ENCODE measurements at places on chromosomes 12 and 14.
A peak's percentile ranks its signal among the peaks of the same experiment; 100 is the strongest.

DNA sequence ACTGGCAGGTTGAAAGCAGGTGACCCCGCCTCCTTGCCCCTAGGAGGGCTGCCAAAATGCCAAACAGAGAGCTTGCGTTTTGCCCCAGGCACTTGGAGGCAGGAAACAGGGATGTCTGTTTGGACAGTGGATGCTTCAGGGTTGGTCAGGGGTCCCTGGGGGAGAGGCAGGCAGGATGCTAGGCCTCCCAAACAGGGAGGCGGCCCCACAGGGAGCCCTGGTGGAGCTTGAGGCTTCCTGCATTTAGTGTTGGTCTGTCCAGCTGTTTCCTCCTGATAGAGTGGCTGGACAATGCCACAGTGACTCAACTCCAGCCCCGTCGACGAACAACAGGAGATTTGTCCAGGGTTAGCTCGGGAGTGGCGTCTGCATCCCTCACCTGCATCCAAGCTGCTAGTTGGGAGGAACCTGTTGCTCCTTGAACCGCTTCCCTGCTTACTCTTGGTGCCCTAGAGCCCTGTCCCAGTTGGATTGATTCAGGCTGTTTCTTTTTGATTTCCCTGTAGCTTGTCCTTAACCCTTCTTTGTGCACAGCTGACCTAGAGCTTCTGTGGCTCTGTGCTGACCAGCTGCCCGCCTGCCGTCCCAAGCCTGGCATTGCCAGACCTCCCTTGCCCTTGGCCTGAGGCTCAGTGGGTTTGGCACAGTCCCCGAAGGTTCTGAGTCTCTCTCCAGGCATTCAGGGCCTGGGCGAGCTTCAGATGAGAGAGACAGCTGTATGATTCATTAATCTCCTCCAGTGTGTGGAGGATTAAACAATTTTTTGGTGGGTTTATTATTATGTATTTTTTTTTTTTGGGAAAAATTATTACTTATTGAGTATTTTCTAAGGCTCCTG, 45.9 kb downstream of the TSPAN9 start:
- no peak for DNase-seq

DNA sequence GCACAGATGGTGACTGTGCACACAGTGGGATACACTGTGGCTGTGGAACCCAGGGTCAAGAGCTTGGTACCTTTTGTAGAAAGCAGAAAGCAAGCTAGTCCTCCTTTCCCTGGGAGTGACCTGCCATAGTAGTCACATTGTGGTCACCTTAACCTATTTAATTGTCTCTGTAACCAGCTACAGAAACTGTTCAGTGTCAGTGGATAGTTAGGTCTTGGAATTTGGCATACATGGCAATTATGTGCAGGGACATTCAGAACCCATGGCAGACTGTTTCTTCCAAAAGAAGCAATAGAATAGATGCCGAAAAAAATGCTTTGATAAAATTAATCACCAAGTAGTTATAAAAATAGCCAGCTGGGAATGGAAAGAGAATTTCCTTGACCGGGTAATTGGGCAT, 30.4 kb downstream of the PPHLN1 start:
- DNase-seq, result no peak

GRCh38 chr12:9869307-9870161, at the start of gene CLEC2B:
TSS of gene CLEC2B (minus strand) at chr12:9869354.
- no peak for DNase-seq

DNA sequence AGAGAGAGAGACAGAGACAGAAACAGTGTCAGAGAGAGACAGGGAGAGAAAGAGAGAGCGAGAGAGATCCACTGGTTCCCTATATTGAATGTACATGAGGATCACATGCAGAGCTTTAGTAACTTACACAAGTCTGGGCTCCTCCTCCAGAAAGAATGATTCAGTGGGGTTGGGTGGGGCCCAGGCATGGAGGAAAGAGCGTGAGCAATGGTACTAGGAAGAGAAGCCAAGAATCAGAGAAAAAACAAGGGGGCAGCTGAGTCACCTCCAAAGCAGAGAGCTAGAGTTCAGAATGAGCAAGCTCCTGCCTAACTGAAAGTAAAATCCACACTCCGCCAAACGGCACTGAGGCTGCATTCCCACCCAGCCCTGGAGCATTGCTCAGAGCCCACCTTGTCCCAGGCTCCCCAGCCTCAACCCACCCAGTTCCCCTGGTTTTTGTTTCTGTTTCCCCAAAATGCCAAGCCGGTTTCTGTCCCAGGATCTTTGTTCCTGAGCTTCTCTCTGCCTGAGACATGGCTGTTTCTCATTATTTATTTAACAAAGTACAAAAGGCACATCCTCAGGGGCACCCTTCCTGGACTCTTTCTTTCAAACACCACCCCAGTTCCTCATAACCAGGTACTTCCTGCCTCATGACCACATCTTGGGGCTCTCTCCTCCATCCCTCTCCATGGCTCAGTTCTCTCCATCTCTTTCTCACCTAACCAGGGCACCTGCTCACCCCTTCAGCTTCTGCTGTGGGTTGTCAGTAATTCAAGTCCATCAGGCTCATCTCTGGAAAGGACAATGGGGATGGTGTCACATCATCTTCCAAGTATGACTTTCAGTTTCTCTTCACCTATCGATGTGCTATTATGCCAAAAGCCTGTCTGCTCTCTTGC, 670.3 kb upstream of the TBX3 start:
- DNase-seq, result no peak

GRCh38 chr12:88111074-88111652, 30.7 kb downstream of the CEP290 start:
- DNase-seq, result peak; percentile 73

GRCh38 chr14:68135028-68135427, 315.4 kb downstream of the RAD51B start:
- DNase-seq, result no peak

DNA sequence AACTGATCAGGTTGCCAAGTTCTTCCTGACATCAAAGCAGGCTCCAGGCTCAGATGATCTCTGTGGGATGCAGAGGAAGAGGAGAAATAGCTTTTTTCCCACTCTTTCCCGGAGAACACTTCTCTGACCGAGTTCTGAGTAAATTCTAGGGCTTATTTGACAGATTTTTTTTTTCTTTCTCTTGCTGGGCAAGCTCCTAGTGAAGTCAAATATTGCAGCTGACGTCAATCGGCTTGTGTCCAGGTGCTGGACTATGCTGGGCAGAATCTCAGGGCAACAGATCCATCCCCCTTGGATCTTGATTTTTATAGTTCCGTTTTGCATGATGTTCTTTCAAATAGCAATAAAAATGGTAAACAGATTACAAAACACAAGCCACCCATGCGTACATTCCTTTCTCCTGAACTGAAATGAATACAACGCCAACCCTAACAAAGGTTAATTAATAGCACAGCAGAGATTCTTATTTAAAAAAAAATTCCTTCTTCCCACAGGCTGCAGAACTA, 182.2 kb downstream of the NOVA1 start:
- DNase-seq, result no peak

Data from NCI-H1105 treated with DMSO at 0.1 percent for 48 hours (cell line).